ENCODE measurements at places on chromosomes 12 and 14.

- DNase-seq: no peak
Measured at GRCh38 chr14:29895591-29896083, 32.0 kb downstream of the PRKD1 start.

GRCh38 chr12:22923768-22924167 lies 298.8 kb downstream of the ETNK1 start:
- no peak for DNase-seq

- DNase-seq: no peak
Measured at GRCh38 chr12:104709692-104710435, 248.2 kb downstream of the SLC41A2 start.

DNA sequence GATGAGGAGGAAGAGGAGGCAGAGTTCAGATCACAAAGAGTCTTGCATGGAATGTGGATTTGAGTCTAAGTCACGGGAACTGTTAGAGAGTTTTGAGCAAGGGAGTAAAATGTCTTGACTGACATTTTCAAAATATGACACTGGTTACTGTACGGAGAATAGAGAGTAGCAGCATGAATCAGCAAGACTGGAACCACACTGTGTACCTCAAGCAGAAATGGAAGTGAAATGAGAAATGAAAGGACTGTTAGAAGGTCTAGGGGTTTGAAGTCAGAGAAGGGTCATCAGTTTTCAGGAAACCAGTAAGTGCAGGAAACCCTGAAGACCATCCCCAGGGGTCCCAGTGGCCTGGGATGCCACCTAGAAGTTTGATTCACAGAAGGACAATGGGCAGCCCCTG lies 236.3 kb downstream of the GALC start:
- no peak for DNase-seq

DNA sequence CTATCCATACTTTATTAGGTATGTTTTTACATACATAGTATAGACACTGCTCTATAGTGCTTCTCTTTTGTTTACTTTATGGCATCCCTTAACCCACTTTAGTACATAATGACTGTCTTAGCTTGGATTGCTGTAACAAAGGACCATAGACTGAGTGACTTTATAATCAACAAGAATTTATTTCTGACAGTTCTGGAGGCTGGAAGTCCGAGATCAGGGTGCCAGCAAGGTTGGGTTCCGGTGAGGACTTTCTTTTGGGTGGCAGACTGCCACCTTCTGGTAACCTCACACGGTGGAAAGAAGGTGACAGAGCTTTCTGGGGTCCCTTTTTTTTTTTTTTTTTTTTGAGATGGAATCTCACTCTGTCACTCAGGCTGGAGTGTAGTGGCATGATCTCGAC lies 48.6 kb upstream of the PPM1H start:
- DNase-seq: no peak

DNA sequence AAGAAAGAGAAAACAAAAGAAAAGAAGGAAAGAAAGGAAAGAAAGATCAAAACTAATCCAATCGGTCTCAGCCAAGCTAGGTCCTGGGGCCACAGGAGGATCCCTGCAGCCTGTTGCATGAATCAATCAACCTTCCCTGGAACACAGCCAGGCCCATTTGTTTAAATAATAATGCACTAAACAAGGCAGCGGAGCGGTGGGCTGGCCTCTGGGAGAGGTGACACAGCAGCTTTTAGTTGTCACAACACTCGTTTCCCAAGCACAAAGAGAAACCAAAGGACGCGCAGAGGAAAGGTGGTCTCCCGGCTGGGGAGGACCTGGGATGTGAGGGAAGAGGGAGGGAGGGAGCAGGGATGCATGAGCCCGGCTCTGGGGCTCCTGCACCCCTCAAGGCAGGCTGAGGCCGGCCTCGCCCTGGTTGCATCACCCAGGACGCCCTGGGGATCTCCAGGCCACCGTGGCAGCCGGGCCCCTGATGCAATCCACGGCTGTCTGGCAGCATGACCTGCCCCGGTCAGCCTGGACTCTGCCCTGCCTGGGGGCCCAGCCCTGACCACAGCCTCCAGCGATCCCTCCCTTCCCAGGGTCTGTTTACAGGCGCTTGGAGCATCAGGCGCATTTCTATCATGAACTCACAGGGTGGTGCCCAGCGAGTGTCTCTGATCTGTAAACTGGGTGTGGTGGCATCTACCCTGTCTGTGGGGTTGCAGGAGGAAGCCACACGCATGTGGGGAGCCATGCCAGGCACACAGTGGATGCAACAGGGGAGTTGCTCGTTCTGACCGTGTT lies 32.5 kb downstream of the MMP17 start:
- DNase-seq: no peak

DNA sequence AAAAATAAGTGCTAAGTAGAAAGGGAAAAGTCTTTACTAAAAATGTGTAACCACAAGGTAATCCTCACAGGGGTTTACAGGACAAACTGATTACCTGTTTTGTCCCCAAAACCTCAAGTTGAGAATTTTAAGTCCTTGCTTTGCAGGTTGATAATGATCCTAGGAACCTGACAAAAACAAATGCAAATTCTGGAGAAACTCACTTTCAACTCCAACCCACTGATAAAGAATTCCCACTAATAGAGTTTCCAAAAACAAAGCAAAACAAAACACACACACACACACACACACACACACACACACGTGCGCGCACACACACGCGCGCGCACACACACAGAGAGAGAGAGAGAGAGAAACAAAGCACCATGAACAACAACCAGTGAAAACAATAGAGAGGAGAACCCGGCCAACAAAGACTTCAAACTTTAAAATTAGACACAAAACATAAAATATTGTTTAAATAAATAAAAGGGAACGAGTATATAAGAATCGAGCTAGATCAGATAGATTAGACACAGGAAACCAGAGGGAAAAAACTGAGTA lies 187.0 kb upstream of the FOXN3 start:
- DNase-seq: no peak

- no peak for DNase-seq
Measured at GRCh38 chr12:130493951-130494350, 156.3 kb downstream of the PIWIL1 start.

GRCh38 chr12:82651489-82651888 lies 35.2 kb upstream of the TMTC2 start:
- DNase-seq: no peak

DNA sequence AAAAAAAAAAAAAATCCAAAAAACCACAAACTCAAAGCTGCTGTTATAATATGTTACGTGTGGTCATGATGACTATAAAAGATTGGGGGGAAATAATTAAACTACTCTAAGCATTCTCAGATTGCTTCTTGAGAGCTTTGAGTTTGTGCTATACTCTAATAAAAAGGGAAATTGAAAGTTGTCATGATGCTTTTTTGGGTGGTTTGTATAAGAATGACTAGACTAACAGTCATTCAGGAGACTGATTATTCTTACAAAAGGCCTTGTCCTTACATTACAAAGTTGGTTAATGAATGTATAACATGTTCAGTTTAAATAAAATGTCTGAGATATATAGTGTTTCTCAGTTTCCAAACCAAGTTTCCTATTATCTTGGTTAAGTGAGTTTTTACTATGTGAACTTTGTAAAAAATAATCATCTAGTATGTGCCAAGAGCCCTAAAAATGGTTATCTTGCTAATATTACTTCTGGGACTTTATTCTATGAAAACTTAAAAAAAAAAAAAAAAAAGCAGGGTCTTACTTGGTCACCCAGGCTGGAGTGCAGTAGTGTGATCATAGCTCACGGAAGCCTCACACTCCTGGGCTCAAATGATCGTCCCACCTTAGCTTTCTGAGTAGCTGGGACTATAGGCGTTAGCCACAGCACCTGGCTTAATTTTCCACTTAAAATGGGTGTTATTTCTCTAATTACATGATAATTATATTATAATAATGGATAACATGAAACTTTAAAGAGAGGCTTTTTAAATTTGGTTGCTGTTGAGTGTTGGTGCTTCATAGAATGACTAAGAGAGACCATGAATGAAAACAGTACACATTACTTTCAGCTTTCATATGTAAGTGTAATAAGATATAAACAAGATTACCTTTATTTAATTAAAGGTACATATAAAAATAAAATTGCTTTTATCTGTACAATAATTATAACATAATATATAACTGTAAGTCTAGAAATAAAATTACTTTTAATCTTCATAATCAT lies 459.6 kb upstream of the RGS6 start:
- no peak for DNase-seq

DNA sequence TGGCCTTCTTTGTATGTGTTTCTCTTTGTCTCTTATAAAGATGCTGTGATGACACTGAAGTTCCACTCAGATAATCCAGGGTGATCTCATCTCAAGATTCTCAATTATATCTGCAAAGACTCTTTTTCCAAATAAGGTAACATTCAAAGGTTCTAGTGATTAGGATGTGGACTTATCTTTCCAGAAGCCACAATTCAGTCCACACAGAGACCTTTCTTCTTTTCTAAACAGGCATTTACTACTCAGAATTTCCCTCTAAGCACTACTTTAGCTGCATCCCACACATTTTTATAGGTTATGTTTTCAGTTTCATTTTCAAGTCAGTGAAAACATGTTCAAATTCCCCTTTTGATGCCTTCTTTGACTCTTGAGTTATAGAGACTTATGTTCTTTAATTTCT lies 9.0 kb upstream of the NKX2-1 start:
- DNase-seq: no peak

- no peak for DNase-seq
Measured at GRCh38 chr12:120230974-120231315, 30.0 kb upstream of the RPLP0 start.

GRCh38 chr12:80627782-80628181 lies 79.7 kb upstream of the MYF6 start:
- no peak for DNase-seq

DNA sequence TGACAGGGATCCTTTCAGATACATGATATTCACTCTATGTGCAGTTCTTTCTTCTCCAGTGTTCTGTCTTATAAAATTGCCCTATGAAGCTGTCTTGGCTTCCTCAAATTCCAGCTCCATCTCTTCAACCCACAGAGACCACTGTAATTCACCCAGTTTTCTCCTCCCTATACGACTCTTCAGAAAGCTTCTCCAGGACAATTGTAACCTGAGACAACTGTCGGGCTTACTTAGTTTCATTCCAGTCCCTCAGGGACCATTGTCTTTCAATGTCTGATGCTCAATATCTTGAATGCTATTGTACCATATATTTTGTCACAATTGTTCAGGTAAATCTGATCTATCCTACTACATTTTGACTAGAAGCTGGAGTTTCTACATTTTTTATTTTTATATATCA lies 345.3 kb downstream of the RPL10L start:
- DNase-seq: no peak

- no peak for DNase-seq
Measured at GRCh38 chr14:73162251-73162650, 25.9 kb downstream of the PSEN1 start.

DNA sequence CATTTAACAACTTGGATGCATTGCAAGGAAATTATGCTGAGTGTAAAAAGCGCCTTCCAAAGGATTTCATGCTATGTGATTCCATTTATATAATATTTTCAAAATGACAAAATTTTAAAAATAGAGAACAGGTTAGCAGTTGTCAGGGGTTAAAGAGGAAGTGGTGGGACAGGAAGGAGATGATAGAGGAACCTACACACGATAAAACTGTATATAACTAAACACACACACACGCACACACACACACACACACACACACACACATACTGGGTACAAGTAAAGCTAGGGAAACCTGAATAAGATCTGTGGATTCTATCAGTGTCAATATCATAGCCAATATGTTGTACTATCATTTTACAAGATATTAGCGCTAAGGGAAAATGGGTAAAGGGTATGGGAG lies 17.2 kb downstream of the TTC9 start:
- DNase-seq: no peak

- DNase-seq: no peak
Measured at GRCh38 chr12:127752802-127753201, 514.2 kb upstream of the TMEM132C start.

GRCh38 chr12:74514098-74514872 lies 23.4 kb upstream of the ATXN7L3B start:
- DNase-seq: no peak

DNA sequence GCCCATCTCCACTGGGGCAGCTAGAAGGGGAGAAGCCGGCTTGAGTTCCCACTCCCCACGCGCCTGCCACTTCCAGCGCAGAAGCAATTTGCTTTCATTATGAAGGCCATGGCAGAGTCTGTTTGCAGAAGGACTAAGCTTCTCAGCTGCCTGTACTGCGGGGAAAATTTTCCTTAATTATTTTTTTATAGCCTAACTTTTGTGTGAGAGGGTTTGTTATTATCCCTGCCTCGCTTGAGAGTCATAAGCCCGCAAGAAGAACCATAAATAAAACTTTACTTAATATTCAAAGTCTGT lies 56.0 kb upstream of the DLK1 start:
- DNase-seq: no peak

- no peak for DNase-seq
Measured at GRCh38 chr12:87728931-87729593, 300.1 kb downstream of the C12orf50 start.

DNA sequence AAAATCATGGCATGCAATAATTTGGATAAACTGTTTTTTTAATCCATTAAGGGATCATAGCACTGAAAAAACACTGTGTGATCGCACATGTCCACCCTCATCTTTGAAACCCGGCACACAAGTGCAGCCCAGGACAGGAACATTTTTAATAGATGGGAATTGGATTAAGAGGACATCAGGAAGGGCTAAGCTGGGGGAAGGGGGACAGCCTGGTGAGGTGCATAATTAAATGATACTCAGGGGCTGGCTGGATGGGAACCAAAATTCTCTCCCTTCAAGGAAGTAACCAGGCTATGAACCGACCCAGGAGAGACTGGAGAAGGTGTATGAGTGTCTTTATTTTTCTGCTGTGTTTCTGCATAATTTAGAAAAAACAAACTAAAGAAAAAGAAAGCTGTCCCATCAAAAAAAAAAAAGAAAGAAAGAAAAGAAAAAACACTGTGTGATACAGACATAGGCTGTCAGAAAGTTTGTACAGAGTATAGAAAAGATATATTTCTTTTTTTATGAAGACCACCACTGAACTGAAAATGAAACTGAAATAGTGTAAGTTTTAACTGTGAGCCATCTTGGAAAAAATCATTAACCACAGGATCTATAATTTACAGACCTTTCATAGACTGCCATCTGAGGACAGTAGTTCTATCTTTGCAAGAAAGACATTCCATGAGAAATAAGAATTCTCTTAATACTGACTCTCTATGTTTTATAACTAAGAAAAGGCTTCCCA lies 75.1 kb upstream of the SLC38A4 start:
- no peak for DNase-seq

GRCh38 chr12:59158066-59158465 lies 237.8 kb upstream of the LRIG3 start:
- no peak for DNase-seq

DNA sequence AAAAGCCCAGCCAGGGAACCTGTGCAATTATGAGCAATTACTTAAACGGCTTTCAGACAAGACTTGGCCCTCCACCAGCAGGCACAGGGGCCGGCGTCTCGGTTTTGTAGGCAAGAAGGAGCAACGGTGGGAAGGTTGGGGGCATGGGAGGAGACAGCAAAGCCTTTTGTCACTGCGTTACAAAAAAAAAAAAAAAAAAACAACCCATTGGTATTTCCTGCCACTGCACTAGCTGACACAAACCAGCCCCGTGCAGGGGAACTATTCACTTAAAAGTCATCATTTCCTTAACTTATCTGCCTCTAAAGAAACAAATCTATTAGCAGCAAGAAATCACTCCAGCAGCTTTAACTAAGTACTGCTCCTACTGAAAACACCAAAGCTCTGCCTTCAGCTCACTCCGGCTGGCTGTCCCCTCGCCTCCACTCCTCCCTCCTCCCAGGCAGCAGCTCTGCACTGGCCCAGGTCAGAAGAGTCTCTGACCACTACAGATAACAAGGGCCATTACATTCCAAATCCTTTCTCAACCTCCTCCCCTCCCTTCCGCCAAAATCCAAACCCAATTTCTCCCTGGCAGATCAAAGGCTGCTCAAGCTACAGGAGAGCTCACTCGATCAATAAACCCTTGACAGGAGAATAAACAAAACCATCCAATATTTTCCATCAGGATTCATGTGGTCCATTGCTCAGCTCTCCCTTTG lies 105.2 kb upstream of the CDKN3 start:
- DNase-seq: no peak

All from stimulated activated CD4-positive, alpha-beta T cell treated with anti-CD3 and anti-CD28 coated beads, Interleukin-15, amount 100 ng/mL, for 1 hour (primary cell).